ENCODE measurements at places on chromosomes 5 and 9.

GRCh38 chr5:36057386-36057785 is 9.3 kb downstream of the UGT3A2 start:
- no peak for DNase-seq

GRCh38 chr9:115649991-115650472 is 503.6 kb upstream of the PAPPA start:
- no peak for DNase-seq

DNA sequence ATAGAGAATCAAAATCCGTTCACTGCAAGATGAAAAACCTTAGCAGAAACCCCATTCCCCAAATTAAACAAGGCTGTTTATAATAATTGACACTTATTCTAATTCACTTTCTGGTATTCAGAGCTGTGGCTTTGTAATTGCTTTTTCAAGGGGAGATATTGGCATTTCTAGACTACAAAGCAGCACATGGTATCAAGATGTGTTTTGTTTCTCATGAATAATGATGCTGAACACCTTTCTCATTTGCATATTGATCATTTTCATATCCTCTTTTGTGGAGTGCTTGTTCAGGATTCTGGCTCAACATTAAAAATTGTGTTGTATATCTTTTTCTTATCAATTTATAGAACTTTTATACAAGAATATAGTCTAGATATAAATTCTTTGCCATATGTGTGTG is 22.4 kb upstream of the ANKRD55 start:
- no peak for DNase-seq

GRCh38 chr5:141051521-141051866 is 320 bp downstream of the PCDHB1 start:
- no peak for DNase-seq

- no peak for DNase-seq
These were observed 39.7 kb downstream of the NFX1 start for GRCh38 chr9:33329979-33330378.

DNA sequence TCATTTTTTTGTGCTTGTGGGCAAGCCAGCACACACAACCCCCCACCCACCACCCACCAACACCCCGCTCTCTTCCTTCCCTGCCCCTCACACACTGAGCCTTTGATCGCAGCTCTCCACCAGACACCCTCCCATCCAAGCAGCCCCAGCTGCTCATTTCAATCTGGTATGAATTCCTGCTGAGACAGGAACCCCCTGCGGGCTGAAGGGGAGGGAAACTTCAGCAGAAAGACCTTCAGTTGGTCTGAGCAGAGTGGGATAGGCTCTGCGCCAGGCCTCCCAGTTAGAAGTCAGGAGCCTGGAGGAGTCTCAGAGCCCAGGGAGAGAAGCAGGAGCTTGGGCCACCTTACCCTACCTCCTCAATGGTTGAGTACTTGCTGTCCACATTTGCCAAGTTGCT is 7.2 kb downstream of the PCDHGC5 start:
- DNase-seq = no peak

GRCh38 chr5:175800656-175801081 is 70.7 kb upstream of the CPLX2 start:
- no peak for DNase-seq

DNA sequence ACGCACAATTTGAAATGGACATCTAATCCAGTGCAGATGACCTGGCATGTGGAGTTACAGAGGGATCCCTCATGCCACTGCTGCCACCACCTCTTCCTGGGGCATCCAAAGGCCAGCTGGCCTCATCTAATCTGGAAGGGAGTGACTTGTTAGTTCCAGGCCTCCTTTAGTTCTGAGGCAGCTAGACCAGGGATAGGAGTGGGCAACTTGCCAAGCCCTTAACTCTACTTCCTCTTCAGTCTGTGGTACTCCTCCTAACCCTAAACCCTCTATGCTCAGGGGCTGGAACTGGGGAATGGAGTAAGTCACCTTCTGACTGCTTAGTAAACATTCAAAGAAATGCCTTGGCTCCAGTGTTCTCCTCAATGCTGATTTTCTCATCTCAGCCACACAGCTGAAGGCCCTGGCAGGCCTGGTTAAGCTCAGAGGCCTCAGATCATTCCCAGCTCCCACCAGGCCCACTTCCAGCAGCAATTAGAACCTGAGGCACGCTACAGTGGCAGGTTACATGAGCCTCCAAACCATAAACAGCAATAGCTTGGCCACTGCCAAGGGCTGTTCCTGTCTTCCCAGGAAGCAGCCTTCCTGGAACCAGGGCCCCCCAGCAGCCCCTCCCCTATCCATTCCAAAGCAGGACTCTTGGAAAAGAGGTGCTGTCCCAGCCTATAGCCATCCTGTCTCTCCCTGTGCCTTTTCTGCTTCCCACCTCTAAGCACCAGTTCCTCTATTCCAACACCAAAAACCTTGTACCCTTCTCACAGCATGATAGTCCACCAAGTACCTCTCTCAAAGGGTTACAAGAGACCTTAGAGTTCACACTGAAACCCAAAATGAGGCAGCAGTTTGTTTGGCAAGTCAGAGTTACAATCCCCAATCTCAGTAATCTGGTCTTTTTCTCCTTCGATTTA is 2.0 kb downstream of the EIF4EBP3 start:
- DNase-seq = no peak

DNA sequence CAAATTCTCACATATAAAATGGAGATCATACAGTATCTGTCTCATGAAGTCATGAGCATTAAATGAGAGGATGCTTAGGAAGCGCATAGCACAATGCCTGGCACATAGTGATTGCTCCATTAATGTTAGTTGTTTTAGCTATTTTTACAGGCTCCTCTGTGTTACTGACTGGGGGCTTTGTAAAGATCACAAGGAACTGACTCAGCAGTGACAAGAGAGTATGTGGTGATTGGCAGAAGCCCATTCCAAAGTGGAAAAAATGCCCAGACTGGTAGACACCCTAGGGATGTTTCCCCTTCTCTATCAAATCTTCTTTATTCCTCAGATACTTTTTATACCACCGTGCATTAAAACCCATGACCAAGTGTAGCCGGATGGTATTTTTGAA is 33.5 kb downstream of the ABLIM3 start:
- DNase-seq = no peak

DNA sequence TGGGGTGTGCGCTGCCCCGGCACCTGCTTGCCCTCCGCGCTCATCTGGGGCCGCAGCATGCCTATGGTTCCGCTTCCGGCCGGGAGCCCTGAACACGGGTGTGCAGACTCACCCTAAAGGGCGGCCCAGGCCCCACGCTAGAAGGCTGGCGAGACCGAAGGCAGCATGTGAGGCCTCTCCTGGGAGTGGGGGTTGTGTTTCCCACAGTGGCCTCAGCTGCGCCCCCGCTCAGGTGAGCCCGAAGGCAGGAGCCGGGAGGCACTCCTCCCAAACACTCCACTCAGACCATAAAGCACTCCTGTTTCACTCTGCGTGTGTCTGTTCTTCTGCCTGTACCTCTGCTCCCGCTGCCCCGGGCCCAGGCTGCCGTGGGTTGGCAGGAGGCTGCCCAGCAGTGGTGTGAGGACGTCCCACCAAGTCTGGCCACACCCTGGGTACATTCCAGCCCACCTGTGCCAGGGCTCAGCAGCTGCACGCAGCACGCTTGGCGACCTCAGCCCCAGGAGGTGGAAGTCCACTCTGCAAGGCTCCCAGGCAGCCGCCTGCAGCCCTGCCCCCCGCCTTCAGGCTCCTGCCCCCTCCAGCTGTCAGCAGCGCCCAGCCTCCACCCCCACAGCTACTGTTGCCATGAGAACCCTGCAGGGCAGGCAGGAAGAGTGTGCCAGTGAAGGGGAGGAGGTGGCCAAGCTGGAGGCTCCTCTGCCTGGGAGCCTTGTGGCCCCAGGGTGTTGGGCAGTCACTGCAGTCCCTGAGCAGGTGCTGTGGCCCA is 1.2 kb upstream of the AJM1 start:
- no peak for DNase-seq

DNA sequence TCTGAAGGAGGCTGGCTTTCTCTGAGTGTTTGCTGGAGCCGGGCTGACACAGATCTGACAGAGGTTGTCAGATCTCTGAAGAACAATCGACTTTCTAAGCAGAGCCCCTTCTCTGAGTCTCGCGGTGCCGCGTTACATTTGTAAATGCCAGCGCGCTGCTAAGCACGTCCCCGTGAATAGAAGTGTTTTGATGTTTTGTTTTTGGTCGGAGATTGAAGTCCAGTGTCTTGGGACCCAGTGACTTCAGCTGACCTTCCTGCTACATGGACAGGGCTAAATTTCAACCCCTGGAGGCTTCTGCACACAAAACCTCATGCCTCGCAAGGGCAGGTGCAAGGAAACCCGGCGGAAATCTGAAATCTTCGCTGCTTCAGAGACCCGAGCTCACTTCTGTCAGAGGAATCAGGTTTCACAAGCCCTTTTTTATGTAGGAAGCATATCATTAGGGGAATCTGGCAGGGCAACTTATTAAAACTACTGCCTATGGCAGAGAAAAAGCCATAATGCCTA is 27.2 kb downstream of the NEUROG1 start:
- DNase-seq = no peak

GRCh38 chr9:81885602-81886001 is 42.6 kb upstream of the SPATA31D4 start:
- DNase-seq = no peak

DNA sequence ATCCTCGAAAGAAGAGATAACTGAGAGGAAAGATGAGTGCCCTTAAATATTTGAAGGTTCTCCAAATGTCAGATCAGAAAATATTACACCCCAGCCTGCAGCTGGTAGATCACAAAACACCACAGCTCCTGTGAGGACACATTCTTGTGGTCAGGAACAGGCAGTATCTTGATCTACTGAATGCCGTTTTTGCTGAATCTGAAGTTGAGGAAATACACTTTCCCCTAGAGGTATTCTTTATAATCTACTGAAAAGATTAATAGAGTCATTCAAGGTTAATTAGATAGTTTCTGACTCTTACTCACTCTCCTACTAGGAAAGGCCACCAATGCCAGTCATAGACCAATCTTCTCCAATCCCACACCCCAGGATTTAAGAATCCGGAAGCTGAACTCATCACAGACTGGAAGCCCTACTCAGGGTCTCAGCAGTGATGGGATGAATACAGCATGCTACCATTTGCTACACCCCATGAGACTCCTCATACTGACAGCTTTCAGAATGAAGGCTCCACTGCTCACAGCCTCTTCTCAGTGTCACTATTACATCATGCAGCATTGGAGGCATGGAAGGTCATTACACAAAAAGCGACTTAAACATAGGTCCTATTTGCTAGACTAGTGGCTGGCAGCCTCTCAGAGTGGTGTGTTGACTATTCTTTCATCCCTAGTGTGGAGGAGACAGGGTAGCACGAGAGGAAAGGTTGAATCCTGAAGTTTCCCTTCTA is 143.9 kb upstream of the SLC1A3 start:
- no peak for DNase-seq

- no peak for DNase-seq
These were observed 263.8 kb upstream of the TLE4 start for GRCh38 chr9:79308012-79308411.

GRCh38 chr9:136289651-136290507 is 14.0 kb downstream of the CCDC187 start:
- DNase-seq = no peak

- no peak for DNase-seq
These were observed 313.7 kb downstream of the TRIM32 start for GRCh38 chr9:117000834-117001233.

- DNase-seq = no peak
These were observed 50.4 kb upstream of the RNF130 start for GRCh38 chr5:180121826-180122413.

DNA sequence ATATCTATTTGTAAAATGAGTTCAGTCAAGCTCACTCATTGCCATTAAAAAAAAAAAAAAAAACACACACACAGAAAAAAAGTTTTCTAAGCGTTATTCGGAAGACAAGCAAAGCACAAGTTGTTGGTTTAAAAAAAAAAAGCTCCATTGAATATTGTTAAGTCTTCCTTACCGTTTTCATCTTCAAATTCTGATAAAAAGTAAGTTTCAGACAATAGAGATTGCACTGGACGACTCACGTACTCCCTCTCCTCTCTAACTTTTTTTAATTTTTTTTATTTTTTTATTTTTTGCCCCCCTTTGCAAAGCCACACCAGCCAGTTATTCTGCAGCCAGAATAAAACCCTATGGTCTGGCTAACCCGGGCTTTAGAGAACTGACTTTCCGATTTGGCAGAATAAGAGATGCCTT is 544 bp downstream of the ADAMTS6 start:
- no peak for DNase-seq

Data from stimulated activated CD8-positive, alpha-beta memory T cell treated with anti-CD3 and anti-CD28 coated beads, Interleukin-4, amount 100 ng/mL, for 1 hour (primary cell).